ENCODE measurements at places on chromosomes 12 and 14.

DNA sequence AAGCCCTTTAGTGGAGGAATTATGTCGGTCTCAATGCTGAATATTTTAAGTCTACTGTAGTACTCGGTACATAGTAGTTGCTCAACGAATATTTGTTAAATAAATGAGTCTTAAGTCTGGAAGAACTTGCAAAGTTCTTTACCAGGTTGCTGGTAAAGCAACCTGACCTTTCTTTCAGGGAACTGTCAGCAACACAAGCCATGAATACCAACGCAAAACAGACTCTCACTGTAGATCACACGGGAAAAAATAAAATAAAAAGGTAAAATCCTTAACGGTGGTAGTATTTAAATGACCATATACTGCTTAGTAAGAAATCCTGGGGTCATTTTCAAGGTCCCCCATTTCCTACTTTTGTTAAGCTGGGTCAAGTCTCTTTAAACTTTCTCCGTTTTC, 447 bp upstream of the NUBPL start:
- DNase-seq: no peak

- DNase-seq: no peak
Observed at GRCh38 chr12:44846826-44847225, 29.3 kb downstream of the NELL2 start.

DNA sequence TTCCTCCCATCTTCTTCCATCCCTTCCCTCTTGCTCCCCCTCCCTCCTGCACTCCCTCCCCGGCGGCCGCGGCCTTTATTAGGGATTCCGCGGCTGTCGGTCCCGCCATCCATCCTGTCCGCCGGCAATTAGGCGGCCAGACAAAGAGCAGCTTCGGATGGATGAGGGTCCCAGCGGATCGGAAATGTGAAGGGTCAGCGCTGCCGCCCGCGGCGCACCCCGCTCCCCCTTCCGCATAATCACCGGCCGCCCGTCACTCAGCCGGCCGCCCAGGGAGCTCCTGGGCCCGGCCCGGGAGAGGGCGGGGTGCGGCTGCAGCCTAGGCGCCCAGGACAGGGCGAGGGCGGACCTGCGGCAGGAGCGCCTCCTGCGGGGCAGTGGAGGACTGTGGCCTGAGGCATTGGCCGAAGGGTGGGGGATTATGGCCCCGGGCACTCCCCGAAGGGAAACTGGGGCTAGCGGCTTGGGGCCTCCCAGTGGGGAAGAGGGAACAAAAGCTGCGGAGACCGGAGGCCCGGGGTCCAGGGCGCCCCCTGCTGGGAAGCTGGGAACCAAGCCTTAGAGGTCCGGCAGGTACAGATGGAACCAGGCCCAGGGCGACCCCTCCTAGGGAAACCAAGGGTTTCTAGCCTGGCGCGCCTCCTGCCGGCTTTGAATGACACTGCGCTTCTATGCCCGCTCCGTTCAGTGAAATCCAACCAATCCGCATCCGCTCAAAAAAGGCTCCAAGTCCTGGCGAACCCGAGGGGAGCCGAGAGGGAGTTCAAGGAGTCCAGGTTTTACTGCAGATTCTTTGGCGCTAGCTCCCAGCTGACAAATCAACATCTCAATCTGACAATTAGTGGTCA, 4.4 kb upstream of the DNAJC22 start:
- DNase-seq: peak; percentile 76

- DNase-seq: no peak
Observed at GRCh38 chr14:68501614-68502052, 291.2 kb downstream of the ZFP36L1 start.

DNA sequence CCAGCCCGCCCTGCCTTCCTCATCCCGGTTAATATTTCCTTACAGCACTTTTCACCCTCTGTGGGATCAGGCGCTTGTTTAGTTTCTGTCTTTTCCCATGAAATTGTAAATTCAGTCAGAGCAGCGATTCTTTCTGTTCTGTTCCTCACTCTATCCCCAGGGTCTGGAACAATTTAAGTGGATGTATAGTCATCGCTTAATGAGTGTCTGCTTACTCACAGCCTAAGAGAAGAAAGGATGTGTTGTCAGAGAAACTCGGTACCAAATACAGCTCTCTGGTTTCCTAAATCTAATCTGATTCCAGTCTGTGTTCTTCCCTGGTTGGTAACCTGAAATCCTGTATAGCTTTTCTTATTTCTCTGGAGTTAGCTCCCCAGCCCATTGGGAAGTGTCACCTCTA, 44.9 kb downstream of the FOS start:
- DNase-seq: no peak

DNA sequence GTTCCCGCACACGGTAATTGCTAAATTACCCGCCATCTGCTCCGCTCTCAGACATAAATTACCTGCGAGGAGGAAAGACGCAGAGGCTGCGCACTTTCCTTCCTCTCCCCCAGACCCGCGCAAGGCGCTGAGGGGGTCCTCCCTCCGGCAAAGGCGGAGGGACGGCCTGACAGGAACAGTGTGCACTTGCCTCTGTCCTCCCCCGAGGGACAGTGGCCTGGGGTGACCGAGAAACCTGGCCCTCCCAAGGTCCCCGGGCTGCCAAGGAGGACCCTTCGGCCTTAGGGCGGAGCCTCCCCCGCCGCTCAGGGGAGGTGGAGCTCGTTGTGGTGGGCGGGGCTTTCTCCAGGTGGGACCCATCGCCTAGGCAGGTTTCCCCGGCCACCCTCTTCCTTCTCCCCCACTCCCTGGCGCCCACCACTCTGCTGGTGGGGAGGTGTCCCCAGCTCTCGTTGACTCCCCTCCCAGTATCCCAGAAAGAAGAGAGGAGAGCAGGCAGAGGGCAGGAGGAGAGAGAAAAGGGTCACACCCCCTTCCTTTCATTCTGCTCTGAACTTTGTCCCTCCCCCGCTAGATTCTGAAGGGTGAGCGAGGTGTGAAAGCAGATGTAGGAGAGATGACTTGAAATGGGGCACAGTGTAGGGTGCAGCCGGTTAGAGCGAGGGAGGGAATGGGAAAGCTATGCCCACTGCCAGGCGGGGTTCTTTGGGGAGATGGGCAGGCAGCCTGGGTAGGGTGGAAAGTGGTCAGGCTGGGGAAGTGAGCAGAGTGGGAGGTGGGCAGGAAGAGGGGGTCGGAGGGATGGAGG, 11.4 kb upstream of the CALCOCO1 start:
- DNase-seq: no peak

- DNase-seq: no peak
Observed at GRCh38 chr12:60391791-60392190, 796.0 kb downstream of the SLC16A7 start.

DNA sequence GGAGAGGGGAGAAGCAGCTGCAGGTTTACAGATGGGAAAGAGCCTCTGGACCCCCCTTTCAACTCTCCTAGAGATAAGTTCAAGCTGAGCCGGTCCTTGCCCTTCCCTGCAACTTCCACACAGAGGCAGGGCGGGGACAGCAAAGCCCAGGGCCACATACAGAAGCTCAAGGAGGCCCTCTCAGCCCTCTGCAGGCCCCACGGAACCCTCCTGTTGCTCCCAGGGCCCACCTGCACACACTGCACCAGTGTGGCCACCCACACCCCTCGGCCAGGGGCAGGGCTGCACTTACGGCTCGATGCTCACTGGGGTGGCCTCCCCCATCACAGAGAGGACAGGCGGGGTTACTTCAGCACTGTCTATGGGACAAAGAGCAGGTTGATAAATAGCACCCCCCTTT, 13.0 kb upstream of the PNMA1 start:
- DNase-seq: no peak

DNA sequence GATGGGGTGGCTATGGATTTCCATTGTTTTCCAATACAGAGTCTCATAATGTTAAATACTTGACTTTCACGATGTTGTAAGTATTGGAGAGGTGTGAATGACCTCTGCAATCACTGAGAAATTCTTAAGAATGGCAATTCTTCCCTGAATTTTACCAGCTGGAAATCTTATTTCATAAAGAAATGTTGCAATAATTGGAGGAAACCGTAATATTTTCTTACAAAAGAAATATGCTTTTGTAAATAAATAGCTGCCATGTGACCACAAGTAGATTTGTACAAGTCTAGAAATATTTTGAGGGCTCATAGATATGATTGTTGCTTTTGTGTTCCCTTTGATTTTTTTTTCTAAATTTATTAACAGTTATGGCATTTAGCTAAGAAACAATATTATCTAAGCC, 308.7 kb upstream of the ATP2B1 start:
- DNase-seq: no peak

DNA sequence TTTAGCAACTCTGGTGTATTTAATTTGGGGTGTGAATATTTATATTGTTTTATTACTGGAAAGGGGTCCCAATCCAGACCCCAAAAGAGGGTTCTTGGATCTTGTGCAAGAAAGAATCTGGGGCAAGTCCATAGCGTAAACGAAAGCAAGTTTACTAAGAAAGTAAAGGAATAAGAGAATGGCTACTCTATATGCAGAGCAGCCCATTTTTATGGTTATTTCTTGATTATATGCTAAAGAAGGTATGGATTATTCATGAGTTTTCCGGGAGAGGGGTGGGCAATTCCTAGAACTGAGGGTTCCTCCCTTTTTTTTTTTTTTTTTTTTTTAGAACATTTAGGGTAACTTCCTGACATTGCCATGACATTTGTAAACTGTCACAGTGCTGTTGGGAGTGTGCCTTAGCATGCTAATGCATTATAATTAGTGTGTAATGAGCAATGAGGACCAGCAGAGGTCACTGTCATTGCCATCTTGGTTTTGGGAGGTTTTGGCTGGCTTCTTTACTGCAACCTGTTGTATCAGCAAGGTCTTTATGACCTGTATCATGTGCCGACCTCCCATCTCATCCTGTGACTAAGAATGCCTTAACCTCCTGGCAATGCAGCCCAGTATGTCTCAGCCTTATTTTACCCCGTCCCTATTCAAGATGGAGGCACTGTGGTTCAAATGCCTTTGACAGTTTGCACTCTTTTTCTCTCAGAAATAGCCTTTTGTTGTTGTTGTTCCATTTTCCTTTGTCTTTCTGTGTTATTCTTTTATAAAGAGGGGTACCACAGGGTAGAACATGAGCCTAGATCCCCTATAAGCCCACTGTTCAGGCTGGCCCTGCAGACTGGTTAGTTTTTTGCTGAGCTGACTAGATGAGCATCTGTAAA, 75.5 kb upstream of the DCD start:
- peak; percentile 25 for DNase-seq

- no peak for DNase-seq
Observed at GRCh38 chr12:125467363-125467762, 402.1 kb downstream of the AACS start.

- DNase-seq: no peak
Observed at GRCh38 chr12:93087840-93088610, 158.9 kb upstream of the EEA1 start.

GRCh38 chr14:92481811-92482555, 31.6 kb upstream of the RIN3 start:
- DNase-seq: no peak

DNA sequence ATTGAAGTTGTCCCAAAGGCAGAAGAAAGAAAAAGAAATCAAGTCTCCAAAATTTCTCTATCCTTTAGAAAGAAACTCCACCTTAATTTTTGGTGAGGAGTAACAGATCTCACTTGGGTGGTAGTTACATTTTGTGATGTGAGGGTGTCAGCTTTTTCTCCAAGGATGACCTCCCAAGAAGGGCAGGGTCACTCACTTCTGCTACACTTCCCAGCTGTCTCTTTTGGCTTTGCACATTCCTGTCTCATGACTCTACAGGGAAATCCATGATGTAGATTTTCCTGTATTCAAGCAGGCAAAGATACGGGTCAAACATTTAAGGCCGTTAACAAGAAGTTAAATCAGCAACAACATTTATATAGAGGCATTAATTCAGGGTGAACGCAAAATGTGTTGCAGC, 1016.4 kb downstream of the NRXN3 start:
- no peak for DNase-seq

DNA sequence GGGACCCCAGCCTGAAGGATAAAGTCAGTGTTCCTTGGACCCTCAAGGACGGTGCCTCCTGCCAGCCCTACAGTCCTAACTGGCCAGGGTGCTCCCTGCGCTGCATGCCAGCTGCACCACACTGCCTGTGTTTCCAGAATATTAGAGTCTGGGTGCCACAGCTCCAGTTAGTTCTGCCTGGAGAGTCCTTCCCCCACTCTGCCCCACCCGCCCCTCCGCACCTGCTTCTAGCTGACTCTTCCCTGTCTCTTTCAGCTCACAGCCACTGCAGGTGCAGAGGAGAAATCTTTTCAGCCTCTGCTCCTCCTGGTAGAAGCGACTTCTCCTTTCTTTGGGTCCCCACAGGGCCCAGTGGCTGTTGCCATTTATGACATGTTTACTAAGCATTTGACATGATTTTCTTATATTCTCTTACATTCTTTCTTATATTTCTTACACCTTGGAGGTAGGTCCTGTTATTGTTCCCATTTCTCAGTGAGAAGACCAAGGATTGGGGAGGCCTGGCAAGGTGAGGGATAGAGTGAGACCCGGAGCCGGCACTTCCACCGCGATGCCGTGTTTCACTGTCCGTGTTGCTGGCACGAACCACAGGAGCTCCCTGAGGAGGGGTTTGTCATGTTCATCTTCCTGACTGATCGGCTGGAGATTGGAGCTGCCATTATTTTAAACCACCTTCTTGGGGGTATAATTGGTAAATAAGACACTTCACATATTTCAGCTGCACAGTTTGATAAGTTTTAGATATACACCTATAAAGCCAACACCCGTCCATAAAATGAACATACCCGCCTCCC, 29.4 kb downstream of the SYNE3 start:
- peak; percentile 74 for DNase-seq

DNA sequence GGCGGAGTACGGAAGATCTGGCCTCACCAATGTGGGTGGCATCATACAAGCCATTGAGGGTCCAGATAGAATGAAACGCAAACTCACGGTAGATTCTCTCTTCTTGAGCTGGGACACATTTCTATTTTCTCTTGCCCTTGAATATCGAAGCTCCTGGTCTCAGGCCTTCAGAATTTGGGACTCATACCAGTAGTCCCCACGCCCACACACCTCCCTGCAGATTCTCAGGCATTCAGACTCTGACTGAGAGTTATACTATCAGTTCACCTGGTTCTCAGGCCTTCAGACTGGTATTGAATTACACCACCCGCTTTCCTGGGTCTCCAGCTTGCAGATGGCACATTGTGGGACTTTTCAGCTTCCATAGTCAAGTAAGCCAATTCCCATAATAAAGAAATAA, 37.8 kb downstream of the EIF2S3B start:
- no peak for DNase-seq

Measured in NCI-H1105 treated with DMSO at 0.1 percent for 48 hours (cell line).